Activated CD4-positive, alpha-beta T cell treated with anti-CD3 and anti-CD28 coated beads for 1 hour (primary cell): ENCODE measurements at places on chromosomes 4 and X.

DNA sequence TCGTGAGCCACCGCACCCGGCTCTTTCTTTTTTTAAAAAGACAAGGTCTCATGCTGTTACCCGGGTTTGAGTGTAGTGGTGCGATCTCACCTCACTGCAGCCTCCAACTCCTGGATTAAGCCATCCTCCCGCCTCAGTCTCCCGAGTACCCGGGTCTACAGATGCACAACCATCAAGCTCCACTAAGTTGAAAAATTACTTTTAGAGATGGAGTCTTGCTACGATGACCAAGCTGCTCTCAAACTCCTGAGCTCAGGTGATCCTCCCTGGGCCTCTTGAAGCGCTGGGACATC, 2.0 kb downstream of the SLC25A6 start:
- DNase-seq = no peak

DNA sequence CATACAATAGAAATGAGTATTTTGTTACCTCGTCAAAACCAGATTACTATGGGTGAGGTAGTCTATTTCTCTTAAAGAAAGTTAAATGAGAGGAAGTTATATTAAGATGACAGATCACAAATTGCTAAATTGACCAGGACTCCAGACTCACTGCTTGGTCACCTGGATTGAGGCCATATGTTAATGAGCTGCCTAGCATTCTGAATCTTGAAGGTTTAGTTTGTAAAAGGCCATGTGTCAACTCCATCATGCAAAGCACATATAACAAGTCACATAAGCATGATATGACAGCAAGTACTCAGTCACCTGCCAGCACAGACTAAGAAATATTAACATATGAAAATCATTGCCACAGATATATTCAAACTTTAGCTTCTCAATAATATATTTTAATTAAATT, 72.6 kb downstream of the EPHA5 start:
- no peak for DNase-seq

DNA sequence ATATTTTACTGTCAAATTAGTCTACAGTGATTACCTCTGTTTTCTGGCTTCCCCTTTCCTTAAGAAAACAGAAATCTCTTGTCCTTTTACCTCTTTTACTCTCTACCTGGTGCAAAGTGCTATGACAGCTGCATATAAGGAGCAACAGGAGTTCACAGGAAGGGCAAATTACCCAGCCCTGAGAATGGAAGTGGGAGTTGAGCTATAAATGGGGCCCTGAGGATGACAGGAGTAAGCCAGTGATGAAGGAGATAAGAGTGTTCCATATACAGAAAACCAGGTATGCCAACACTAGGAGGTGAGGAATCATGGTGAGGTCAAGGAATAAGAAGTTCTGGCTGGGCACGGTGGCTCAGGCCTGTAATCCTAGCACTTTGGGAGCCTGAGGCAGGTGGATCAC, 4.5 kb upstream of the HSD17B13 start:
- DNase-seq = no peak

GRCh38 chr4:173418639-173419038, 19.7 kb upstream of the SCRG1 start:
- no peak for DNase-seq

DNA sequence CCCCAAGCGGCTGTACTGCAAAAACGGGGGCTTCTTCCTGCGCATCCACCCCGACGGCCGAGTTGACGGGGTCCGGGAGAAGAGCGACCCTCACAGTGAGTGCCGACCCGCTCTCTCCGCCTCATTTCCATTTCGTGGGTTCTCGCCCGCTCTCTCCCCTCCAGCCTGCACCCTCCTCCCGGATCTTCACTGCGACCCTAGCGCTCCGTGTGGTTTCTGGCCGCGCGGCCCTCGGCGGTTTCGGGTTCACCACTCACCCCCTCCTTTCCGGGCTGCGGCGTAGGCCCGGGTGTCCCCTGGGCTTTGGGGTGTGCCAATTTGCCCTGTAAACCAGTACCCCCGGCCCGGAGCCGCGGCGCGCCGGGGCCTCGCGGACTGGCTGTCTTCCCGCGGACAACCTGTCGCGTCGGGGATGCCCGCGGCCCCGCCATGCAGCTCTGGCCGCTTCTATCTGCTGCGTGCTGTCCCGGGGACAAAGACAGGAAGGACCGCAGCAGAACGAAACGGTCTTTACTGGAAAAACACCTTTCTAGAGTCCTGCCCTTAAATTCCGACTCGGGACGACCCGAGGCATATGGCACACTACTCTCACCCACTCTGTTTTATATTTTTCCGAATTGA, 737 bp downstream of the FGF2 start:
- no peak for DNase-seq

DNA sequence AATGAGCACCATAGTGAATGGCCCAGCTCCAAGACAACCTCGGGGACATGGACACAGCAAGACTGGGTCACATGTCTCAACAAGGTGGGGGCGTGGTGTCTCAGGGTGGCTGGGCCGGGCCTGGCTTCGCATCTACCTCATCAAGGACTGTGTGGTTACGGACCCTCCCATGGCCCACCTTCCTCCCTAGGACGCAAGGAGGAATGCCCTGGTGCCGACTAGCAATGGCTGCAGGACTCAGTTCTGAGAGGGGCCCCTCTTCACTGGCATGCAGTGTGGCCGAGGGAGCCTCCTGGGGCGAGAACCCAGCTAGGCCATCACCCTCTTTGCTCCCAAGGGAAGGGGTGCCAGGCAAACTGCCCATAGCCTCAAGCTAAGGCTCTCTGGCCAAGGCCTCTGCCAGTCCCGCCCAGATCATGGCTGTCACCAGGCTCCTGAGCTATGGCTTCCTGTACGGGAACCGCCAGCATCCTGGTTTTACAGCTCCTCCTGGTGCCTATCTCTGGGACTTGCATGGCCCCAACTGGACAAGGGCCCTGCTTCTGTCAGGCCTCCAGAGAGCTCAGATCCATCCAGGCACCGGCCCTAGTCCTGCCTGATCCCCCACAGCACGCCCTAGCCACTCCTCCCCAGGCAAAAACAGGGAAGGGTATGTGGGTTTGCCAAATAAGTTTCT, 218.0 kb upstream of the AGTR2 start:
- DNase-seq = no peak
